ENCODE measurements at places on chromosomes 6 and 20.

GRCh38 chr6:105179244-105180065 lies at the start of gene POPDC3:
TSS of gene POPDC3 (minus strand) at chr6:105180014. CDS start at chr6:105161909, 18,105 bp downstream.
- peak; percentile 20 for DNase-seq

DNA sequence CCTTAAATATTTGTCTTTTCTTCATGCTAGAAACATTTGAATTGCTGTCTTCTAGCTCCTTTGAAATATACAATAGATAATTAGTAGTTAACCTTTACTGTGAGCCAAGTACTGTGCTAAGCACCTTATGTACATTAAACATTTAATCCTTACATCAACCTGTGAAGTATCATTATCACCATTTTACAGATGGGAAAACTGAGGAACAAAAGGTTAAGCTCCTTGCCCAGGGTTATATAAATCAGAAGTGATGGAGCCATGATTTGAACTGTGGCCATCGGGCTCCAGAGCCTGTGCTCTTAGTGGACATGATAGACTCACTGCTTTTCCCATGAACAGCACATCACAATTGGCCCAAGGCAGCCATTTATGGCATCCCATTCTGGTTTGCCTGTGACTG lies 140.9 kb downstream of the UNC5CL start:
- no peak for DNase-seq

DNA sequence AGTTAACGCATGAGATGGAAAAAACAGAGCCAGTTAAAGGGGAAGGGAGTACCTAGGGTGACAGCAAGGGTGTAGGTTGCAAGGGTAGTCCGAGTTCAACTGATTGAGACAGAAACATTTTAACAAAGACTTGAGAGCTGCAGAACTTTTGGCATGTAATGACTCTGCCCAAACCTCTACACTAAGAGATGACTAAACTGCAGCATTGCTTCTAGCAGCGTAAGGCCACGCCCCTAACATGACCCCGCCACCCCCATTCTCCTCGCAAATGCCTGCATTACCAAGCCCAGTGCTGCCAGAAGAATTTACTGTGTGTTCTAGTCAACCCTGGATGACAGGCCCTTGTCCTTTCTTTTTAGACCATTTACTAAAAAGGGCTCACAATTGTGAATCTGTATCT lies 6.3 kb upstream of the HINT3 start:
- no peak for DNase-seq

- DNase-seq, result no peak
Observed at GRCh38 chr6:122995921-122996793, at the start of gene CLVS2. TSS of gene CLVS2 (plus strand) at chr6:122996235. CDS start at chr6:122997778, 1,543 bp downstream.

- DNase-seq, result no peak
Observed at GRCh38 chr20:59214073-59214472, 50.5 kb downstream of the ZNF831 start.

DNA sequence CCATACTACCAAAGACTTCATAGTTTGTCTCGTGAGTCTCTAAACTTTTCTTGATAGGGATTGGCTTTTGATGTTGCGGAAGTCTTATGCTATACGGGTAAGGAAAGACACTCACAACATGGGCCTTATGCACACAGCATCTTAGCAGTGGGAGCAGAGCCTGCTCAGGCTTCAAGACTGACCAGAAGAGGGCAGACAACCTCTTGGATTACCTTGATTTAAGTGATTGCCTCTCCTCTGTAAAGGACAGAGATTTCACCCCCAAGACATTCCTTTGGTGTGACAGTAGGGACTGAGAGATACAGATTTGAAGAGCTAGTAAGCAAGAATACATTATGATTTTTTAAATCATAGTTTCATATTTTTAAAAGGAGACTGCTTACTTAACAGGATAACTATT lies 71.0 kb upstream of the SAMD3 start:
- no peak for DNase-seq

DNA sequence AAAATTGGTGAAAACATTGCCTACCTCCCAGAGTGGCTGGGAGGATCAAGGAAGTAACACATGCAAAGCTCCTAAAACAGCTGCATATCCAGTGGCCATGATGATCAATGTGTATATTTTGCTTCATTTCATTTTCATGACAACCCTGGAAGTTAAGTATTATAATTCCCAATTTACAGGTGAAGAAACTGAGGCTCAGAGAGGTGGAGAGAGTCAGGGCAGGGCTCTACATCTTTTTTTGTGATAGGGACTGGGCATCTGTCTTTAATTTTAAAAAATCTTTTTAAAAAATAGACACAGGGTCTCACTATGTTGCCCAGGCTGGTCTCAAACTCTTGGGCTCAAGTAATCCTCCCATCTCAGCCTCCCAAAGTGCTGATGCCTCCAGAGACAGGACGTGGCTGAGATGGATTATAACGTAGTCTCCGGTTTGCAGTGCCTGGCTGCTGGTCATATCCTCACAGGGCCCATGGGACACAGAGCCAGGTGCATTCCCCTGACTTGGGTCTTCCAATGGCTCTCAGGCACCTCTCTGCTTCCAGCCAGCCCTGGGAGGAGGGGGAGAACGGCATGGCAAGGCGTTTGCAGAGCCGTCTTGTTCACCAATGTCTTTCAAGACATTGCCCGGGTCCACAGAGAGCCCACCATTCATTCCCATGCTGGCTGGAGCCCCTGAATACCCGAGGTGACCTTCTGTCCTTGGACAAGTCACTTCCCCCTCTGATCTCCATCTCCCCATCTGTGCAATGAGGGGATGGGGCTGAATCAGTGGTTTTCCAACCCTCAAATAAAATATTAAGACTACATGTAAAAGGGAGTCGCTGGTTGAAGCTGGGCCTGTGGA lies 38.3 kb downstream of the HNF4A start:
- no peak for DNase-seq

GRCh38 chr20:3283222-3283820 lies 44.3 kb upstream of the SLC4A11 start:
- DNase-seq, result no peak

DNA sequence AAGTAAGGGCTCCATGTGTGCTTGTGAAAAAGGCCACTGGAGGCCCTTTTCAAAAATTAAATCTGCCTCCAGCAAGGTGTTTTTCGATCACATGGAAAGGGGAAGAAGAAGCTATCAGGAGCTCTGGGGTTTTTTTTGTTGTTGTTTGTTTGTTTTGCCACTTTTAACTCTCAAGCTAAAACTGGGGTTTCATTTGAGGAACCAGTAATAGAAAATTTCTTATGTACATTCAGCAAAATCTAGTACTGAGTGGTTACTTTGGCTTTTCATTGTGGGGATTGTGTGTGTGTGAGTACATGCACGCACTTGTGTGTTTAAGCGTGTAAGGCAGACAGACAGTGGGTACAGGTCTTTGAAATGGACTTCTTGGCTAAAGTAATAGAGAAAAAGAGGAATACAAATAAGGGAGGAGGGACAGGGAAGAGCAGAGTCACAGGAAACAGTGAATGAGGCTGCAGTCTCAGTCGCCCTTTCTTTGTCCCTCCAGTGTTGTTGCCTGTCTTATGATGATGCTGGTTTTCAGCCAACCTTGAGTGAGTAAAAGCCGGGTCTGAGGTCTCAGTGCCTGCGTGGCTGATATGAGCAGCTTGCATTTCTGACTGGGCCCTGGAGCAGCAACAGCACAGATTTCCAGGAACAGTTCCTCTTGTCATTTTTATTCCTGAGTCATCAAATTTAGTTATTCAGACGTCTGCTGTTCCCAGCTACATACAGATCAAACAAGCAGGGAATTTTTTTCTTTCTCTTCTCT lies 26.2 kb downstream of the SLC16A10 start:
- DNase-seq, result peak; percentile 44

DNA sequence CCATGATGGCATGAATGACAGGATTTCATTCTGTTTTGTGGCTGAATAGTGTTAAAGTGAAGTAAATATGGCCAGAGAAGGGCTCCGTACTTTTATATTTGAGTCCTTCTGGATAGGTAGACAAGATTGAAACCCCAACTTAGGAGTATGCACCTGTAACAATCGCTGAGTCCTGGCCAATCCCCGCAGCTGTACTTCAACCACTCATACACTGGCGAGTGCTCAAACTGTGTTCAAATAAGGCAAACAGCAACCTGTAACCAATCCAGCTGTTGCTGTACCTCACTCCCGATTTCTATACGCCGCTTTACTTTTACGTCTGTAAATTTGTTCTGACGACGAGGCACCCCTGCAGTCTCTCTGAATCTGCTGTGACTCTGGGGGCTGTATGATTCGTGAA lies 6.7 kb downstream of the TTLL2 start:
- DNase-seq, result no peak
